ENCODE measurements at places on chromosomes 7 and 10. TPM values are rescaled to one million over a fixed set of nuclear protein-coding genes. Genes with fewer than 3 reads are reported as not detected.

GRCh38 chr10:75048669-75049098, 62.8 kb upstream of the SAMD8 start:
- peak; percentile 31 for DNase-seq

The FMC1 gene
- 4.3 TPM for total RNA-seq

DNA sequence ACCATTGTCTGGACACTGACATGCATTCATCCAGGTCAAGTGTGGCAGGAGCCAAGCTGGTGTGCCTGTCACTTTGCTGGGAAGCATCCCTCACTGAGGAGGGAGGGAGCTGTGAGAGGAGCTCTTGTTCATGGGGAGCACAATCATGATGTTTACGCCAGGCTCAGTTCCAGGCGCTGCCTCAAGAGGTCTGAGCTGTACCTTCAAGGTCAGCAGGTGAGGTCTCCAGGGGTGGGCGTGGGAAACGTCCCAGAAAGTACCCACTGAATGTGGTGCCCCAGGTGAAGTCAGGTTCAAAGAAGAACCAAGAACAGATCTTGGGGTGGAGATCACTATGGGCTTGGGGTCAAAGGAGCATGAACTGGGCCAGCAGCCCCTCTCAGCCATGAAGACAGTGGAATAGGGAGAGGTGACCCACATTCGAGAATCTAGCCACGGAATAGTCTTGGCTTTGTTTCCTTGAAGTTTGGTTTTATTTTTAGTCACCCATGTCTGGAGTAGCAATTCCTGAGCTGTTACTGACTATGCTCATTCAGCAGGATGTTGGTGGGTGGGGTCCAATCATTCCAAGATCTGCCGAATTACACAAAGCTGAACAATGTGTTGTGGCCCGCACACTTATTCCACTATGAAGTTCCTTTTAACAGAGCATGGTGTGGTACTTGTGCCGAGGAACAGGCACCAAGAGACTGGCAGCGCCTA, 29.3 kb downstream of the NPS start:
- no peak for DNase-seq

The LIPK gene
- not detected for total RNA-seq

The SUV39H2 gene
- 4.6 TPM for total RNA-seq

The GPER1 gene
- 6.1 TPM for total RNA-seq

DNA sequence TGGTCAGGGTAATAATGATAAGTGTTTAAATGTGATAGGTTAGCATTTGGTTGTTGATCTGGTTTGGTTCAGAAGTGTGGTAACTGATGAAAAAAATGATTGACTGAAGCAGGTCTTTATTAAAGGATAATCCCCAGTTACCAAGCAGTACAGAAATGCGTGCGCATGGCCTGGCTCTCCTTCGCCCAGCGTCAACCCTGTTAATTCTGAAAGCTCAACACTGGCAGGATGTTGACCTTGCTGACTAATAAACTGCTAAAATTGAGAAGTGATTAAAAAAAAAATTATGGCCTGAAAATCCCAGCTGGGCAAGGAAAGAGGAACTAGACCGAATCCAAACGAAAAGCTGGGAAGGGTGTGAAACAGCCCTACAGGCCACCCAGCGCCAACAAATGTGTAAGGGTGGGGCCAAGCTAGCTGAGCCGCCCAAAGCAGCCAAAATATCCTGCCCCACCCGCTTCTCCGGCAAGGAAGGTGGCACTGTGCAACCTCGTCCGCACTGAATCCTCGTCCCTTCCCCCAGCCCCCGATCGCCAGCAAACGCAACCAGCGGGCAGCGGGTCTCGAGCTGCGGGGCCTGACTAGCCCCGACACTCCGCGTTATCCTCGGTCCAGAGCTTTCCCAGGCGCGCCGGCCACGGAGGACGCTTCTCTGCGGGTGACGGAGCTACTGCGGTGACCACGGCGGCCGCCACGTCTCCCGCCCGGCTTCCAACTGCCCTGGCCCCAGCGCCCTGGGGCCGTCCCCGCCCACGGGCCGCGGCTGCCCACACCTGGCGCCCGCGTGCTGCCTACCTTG, 561 bp downstream of the SHTN1 start:
- DNase-seq = peak; percentile 76

DNA sequence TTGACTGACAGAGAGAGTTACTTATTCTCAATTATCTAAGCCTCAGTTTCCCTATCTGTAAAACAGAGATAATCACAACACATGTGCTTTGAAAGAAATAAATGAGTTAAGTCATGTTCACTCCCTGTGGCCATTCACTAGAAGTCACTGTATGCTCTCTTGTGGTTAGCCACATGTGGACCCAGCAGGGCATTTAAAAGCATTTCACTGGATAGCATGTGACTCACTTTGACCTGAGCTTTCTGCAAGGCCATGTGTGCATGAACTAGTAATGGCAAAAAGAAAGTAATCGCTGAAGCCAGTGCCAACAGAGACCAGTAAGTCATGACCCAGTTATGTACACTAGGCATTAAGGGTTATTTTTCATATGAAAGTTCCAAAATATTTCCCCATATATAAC, 557.0 kb upstream of the IGFBP3 start:
- DNase-seq = no peak

DNA sequence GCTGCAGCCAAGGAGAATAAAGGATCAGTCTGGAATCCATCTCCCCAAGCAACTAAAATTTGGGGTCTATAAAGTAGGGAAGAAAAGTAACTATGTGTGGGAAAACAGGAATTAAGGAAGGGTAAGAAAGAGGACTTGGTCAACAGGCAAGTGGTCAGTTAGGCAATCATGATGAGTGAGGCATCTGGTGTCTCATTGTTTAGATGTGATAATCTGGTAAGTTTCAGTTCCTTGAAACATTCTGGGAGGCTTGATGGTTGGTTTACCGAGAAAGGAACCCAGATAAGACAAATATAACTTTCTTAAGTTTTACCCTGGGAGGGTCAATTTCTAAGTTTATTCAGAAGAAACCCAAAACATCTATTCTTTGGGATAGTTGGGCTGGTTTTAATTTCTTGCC, 22.3 kb downstream of the HYAL4 start:
- DNase-seq = no peak

DNA sequence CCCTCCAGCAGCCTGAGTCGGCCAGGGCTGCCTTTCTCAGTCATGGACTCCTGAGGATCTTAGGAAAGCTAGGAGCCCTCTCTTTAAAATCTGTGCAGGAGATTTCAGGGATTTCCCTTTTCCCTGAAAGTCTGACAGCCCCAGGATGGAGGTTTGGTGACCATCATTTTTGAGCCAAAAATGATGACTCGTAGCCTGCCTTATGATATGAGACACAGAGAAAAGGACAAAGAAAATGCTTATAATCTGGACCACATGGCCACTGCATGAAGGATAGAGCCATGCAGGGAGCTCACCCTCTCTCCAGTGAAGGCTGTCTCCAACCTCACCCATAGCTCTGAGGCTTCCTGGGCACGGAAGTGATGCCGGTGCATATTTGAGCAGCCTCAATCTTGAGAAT, 106.6 kb upstream of the CHST15 start:
- DNase-seq = no peak

The LRRC17 gene
- 2.8 TPM for total RNA-seq

- no peak for DNase-seq
Observed at GRCh38 chr7:5525271-5526099, 101.9 kb upstream of the TNRC18 start.

GRCh38 chr10:65723525-65723924, 1202.3 kb upstream of the LRRTM3 start:
- DNase-seq = no peak

The TLX1 gene
- total RNA-seq = 33.9 TPM

- DNase-seq = no peak
Observed at GRCh38 chr10:45602082-45602730, 70.4 kb downstream of the ZFAND4 start.

The SH2D4B gene
- 0.11 TPM for total RNA-seq

DNA sequence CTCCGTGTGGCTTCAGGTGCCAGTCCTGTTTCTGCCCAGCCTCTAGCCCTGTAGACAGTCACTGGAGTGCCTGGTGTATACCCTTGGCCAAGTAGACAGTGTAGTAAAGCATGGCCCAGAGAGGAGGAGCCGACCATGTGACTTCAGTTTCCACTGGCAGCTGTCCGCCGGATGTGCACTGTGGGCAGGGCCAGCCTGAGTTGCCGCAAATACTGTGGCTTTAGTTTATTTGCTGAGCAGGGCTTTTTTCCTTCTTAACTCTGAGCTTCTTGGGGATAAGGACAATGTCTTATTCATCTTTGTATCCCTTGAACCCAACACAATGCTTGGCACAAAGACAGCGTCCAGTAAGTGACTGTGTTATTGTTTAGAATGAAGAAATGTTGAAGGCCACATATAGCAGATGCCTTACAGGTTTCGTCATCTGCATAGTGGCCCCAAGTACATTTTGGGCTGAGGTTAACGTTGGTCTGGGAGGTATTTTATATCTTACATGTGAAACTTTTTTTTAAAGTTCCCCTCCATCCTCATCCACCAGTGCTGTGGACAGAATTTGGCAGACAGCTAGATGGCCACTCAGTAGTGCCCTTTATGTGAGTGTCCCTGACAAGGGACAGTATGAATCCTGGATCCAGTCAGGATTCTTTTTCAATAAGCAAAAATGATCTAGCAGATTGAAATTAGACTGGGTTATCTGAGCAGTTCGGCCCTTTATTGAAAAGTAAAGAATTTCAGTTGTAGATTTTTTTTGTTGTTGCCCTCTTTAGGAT, 40.6 kb downstream of the CYP17A1 start:
- DNase-seq = peak; percentile 94

GRCh38 chr7:27606270-27607209, 56.1 kb downstream of the HIBADH start:
- DNase-seq = no peak

The PALD1 gene
- total RNA-seq = 19.3 TPM

DNA sequence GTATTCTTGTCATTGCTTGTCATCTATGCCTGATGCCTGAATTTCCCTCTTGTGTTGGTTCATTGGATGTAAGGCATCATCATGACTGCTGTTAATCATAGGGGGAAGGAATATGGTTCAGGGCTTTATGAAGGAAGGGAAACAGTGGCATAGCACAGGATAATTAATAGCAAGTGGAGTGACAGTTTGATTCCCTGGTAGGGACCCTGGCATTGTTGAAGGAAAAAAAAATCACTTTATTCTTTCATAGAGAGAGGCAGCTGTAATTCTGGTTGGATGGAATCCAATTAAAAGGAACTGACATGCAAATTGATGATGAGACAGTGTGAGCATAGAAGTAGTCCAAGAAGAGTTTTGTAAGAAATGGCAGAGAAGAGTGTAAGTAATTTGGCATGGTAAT, 121.4 kb downstream of the AUTS2 start:
- DNase-seq = no peak

GRCh38 chr7:49174396-49174795, 250.0 kb downstream of the CDC14C start:
- DNase-seq = no peak

GRCh38 chr10:50480054-50481007, 143.4 kb downstream of the SGMS1 start:
- no peak for DNase-seq

The CYP3A7 gene
- not detected for total RNA-seq

GRCh38 chr10:60566096-60566495, 176.4 kb upstream of the ANK3 start:
- DNase-seq = no peak

DNA sequence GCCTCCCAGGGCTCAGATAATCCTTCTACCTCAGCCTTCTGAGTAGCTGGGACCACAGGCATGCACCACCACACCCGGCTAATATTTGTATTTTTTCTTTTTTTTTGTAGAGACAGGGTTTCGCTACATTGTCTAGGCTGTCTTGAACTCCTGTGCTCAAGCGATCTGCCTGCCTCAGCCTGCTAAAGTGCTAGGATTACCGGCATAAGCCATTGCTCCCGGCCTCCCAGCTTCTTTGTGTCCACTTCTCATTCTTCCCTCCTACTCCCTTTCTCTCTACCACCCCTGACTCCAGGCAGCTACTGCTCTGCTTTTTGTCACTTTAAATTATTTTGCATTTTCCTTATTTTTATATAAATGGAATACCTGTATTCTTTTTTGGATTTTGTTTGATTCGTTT, 83.4 kb downstream of the PALS2 start:
- no peak for DNase-seq

- DNase-seq = no peak
Observed at GRCh38 chr7:150926066-150926465, 52.1 kb downstream of the KCNH2 start.

GRCh38 chr7:24496036-24496435, 77.2 kb upstream of the PALS2 start:
- no peak for DNase-seq

DNA sequence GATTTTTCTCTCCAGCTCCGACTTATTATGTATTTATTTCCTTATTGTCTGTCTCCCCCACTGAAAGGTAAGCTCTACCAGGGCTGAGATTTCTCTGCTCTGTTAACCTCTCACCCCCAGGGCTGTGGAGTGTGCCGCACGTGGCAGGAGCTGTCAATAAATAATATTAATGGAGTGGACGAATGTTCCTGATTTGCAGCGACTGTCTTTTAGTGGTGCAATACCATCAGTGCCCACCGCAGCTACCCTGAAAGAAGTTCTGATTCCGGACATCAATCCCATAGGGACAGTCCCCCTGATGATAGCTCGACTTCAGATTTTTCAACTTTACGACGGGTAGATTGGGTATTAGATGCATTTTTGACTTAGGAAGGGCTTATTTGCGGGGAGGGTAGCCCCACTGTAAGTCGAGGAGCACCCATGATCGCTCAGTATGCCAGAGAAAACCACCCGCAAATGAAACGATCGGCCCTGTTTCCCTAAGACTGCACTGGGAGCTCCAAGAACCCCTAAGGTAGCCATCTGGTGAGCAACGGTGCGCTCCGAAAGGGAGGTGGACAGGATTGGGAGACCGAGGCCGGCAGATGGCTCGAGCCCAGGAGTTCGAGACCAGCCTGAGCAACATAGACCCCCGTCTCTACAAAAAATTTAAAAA, 986 bp upstream of the PPP2R2D start:
- DNase-seq = peak; percentile 72

- DNase-seq = no peak
Observed at GRCh38 chr10:91154842-91155241, 65.6 kb upstream of the PCGF5 start.

The INHBA gene
- 0.77 TPM for total RNA-seq

GRCh38 chr10:78974617-78975317, 94.0 kb upstream of the ZMIZ1 start:
- no peak for DNase-seq

The CNPY1 gene
- total RNA-seq = not detected

GRCh38 chr7:143299840-143300239, 11.7 kb downstream of the CASP2 start:
- no peak for DNase-seq

GRCh38 chr7:85006754-85007153, 180.1 kb downstream of the SEMA3D start:
- no peak for DNase-seq

- DNase-seq = no peak
Observed at GRCh38 chr7:29647020-29647654, 83.5 kb downstream of the PRR15 start.

The PPP1R3A gene
- not detected for total RNA-seq

- no peak for DNase-seq
Observed at GRCh38 chr7:132102942-132103341, 473.3 kb downstream of the PLXNA4 start.

GRCh38 chr10:71213127-71213621, 804 bp downstream of the UNC5B start:
- peak; percentile 71 for DNase-seq

- DNase-seq = peak; percentile 65
Observed at GRCh38 chr7:47367369-47367768, 214.5 kb downstream of the TNS3 start.
